Left kidney (tissue), 8 donors: ENCODE measurements at places on chromosomes 3 and 15.

DNA sequence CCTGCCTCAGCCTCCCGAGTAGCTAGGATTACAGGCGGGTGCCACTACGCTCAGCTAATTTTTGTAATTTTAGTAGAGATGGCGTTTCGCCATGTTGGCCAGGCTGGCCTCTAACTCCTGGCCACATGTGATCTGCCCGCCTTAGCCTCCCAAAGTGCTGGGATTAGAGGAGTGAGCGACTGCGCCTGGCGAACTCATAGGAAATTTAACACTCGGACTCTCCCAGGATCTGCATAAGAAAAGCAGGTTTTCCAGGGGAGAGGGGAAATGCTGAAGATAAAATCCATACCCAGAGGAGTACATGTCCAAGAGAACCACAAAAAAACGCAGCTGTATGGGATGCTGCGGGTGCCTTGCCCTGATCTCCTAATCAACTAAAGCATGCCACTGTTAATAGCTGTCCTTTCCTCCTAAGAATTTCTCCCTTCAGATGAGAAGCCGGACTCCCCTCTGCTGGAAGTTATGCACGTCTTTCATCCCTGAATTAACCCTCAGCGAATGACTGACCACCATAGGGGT, 25.3 kb upstream of the TGFBR2 start:
- DNase-seq: no peak

DNA sequence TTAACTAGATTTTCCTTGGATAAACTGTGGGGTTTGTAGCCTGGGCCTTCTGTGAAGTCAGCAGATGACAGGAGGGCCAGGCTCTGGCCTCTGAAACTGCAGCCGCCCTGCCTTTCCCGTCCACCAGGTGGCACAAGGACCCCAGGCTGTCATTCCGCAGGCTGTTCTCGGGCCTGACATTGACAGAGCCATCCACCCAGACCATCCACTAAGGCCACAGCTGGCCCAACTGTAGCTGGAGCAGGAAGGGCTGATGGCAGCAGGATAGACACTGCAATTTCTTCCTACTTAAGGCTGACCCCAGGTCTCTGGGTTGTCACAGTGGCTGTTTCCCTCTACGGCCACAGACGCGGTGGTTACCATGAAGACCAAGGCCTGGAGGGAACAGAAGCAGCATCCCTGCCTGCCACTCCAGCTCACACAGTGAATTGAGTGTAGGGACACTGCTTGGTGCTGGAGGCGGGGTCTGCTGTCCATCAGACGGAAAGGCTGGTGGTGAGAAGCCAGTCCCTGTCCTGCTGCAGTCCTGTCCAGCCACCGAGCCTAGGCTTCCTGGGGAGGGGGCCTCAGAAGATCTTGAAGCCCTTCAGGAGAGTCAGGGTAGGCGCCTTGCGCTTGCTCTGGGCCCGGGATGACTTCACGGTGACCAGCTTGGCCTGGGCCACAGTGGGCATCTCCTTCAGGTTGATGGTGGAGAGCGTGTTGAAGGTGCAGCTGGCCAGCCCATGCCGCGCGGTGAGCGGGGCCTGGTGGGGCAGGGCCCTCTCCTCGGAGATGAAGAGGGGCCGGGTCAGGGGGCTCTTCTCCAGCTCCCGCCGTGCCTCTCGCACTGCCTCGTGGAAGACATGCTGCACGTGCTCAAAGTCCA, 9.4 kb downstream of the SLC51B start:
- no peak for DNase-seq

DNA sequence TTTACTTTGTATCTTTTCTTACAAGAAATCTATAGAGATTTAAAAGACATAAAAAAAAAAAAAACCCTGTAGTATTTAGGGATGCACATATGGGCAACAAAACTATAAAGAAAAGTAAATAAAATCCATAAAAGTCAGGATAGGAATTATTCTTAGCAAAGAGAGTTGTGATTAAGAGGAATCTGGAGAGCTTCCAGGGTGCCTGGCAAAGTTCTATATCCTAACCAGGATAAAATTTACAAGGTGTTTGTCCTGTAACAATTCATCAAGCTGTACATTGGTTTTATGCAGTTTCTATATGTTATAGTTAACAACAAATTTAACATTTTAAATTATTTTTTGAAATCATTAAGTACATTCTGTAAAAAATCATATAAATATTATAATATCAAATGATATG, 7.9 kb downstream of the SECISBP2L start:
- DNase-seq: no peak

DNA sequence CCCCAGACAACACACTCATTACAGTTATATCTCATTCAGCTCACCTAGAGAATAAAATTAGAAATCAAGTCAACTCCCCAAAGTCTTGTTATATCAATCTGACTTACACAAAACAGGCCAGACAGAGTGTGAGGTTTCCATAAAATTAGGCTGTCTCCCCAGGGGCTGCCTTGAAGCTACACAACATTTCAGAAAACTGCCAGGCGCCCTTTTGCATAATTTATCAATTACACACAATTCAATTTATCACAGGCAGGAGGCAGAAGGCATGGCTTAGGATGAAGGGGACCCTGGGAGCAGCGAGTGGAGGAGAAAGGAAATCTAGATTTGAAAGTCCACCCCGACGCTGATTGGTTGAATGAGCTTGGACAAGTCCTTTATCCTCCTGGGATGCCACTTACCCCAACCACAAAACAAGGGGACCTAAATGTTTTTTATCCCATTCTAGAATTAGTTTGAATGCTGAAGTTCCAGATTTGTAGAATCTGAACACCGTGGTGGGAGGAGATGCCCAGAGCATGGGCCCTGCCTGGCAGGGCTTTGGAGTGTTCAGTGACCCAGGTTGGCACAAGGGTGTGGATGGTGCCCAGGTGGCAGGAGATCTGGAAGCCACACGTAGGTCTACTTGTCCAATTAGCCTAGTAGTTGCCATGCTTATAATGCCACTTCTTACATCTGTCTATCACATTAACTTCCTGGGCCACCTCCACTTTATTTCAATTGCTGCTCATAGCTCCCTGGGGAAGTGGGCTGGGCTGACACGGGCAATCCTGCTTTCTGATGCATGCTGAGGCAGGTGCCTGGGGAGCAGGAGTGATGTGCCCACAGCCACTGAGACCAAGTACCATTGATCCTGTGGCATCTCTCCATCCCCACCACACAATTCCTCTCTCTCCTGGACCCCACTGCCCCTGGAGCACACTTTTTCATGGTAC, 119.8 kb upstream of the TLE3 start:
- no peak for DNase-seq

DNA sequence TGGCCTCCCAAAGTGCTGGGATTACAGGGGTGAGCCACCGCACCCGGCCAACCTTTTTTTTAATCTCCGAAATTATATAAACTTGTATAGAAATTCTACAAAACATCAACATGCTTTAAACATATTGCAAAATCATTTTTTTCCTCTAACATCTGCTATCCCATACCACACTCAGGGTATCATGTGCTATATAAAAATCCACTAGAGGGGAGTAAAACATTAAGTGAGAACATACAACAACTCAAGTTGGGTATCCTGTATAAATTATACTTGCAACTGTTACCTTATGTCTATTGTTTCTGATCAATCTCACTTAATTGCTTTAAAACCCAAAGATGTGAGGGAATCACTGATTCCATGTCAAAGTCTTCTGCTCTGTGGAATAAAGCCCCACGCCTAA, 71.9 kb upstream of the FBN1 start:
- DNase-seq: no peak

GRCh38 chr3:105722943-105723556, 145.8 kb downstream of the CBLB start:
- no peak for DNase-seq
